Activated naive CD8-positive, alpha-beta T cell treated with anti-CD3 and anti-CD28 coated beads, Interleukin-2, amount 10 ng/mL, durations not matched to agents 7 days and 5 days (primary cell): ENCODE measurements at places on chromosomes 16 and 17. TPM values are rescaled to one million over a fixed set of nuclear protein-coding genes. Genes with fewer than 3 reads are reported as not detected.

TMEM114 gene
- total RNA-seq, result not detected

ZDHHC1 gene
- 0.36 TPM for total RNA-seq

TGFB1I1 gene
- total RNA-seq, result 1.4 TPM

SRL gene
- total RNA-seq, result not detected

SCARF1 gene
- total RNA-seq, result 6.0 TPM

SLC2A4 gene
- total RNA-seq, result not detected

CBFA2T3 gene
- 0.08 TPM for total RNA-seq

GLYR1 gene
- total RNA-seq, result 93.1 TPM

GPR139 gene
- not detected for total RNA-seq

INTS2 gene
- total RNA-seq, result 22.3 TPM

CDH11 gene
- not detected for total RNA-seq

PROCA1 gene
- total RNA-seq, result 12.1 TPM

DHRS7C gene
- not detected for total RNA-seq

PRAC1 gene
- not detected for total RNA-seq

MED9 gene
- total RNA-seq, result 17.8 TPM

HSDL1 gene
- 12.5 TPM for total RNA-seq

PSMC3IP gene
- 15.9 TPM for total RNA-seq

EVPL gene
- total RNA-seq, result 0.85 TPM

FOXC2 gene
- not detected for total RNA-seq
